Thyroid gland (tissue), 4 donors: ENCODE measurements at places on chromosomes 11 and 22. TPM values are rescaled to one million over a fixed set of nuclear protein-coding genes. Genes with fewer than 3 reads are reported as not detected.

Gene KDM4D
- 0.83 TPM for total RNA-seq

Gene SLC22A8
- not detected for total RNA-seq

GRCh38 chr11:77387701-77388100, 86.2 kb downstream of the PAK1 start:
- DNase-seq: no peak

DNA sequence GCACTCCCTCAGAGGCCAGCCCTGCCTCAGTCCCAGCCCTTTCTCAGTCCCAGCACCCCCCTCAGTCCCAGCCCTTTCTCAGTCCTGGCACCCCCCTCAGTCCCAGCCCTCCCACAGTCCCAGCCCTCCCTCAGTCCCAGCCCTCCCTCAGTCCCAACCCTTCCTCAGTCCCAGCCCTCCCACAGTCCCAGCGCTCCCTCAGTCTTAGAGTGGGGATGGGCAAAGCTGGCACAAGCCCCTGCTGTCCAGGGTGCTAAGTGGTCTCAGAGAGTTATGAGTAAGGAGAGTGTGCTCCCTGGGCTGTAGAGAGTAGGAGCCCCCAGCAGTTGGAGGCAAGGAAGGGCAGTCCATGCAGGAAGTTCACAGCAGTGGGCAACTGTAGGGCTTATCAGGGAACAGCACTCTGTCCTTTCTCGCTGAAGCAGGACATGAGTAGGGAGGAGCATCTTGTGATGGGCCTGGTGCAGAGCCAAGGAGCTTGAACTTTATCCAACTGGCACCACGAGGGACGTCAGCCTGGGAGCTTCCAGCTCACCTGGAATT, 51.4 kb upstream of the CRYBB3 start:
- DNase-seq: peak; percentile 93

GRCh38 chr11:68818181-68818580, 23.5 kb downstream of the CPT1A start:
- no peak for DNase-seq

DNA sequence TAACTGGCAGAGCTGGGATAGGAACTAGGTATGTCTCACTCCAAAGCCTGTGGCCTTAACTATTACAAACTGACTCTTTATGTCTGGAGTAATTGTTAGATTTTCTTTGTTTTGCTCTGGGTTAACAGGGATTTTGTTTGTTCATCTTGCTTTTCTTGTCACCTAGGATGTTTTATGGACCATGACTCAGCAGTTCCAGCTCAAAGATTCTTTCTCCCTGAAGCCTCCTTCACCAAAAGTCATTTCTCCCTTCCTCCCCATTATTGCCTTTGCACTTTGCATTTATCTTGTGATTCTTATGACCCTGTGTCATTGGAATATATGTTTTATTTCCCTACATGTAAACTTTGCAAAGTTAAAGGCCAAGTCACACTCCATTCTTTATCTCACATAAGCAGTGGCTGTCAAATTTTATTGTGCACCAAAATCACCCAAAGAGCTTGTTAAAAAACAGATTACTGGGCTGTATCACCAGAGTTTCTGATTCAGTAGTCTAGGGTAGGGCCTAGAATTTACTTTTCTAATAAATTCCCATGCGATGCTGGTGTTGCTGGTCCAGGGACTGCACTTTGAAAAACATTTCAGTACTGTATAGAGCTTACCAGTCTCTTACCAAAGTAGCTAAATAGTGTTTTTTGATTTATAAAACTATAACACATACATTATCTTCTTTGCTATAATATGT, 327.7 kb downstream of the DLG2 start:
- no peak for DNase-seq

Gene CCDC116
- 0.59 TPM for total RNA-seq

Gene ARHGAP8
- total RNA-seq: 44.3 TPM

- peak; percentile 29 for DNase-seq
Observed at GRCh38 chr11:9138612-9139579, 47.5 kb upstream of the SCUBE2 start.

Gene SLC1A2
- 1.2 TPM for total RNA-seq

DNA sequence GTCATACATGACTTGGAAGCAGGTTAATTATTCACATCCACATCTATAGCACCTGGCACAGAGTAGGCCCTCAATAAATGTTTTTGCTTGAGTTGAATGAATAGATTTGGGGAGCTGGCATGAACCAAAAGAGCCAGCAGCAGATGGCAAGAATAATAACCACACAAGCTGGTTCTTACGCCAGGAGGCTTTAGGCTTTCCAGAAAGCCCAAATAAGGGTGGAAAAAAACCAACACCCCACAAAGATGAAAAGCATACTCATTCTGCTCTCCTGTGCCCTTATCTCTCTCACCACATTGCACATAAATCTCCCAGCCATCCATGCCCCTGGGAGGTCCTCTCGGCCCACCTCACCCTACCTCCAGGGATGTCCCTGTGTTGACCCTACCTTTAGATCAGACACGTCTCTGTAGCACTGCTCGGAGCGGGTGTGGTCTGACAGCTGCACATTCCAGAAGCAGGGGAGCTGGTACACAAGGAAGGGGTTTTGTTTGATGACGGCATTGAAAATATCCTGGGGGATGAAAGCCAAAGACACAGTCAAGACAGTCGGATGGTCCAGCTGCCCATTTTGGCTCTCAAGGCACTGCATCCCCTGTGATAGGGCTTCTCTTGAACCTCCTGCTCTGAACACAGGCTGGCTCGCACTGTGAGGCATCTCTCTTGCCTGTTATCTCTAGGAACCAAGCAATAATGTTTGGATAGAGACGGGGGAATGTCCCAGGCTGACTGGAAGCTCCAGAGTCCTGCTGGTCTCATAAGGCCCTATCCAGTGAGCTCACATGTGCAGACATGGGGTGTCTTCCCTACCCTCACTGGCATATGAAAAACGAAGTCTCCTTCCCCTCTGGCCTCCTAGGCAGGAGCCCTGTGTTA, 323.6 kb upstream of the SYN3 start:
- no peak for DNase-seq

- DNase-seq: no peak
Observed at GRCh38 chr11:130513132-130513531, 64.7 kb downstream of the ADAMTS15 start.

- DNase-seq: no peak
Observed at GRCh38 chr11:38795027-38795426, 2197.0 kb upstream of the RAG2 start.

GRCh38 chr11:15757048-15757698, 599.2 kb downstream of the SOX6 start:
- no peak for DNase-seq

Gene PARVB
- total RNA-seq: 34.9 TPM

DNA sequence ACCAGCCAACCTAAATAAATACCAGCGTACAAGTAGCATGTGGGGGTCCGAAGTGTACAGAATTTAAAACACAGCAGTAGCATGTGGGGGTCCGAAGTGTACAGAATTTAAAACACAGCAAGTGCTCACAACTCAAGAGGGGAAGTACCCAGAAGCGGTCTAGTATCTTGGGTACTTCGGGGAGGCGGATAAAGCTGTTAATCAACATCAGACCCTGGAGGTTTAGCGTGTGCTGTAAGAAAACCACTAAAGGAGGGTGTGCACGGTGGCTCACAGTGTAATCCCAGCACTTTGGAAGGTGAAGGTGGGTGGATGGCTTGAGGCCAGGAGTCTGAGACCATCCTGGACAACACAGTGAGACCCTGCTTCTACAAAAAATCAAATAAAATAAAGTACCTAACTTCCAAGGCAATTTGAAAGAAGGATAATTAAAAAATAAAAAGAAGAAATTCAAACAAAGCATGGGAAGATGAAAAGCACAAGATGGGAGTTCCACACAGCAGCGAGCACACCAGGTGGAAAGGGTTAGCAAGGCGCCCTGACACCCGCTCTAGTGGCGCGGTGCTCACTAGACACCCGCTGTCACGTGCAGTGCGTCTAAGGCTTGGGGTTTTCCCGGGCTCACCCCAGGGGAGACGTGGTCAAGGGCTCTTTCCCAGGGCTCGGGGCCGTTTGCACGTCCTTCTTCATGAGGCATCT, 35.0 kb upstream of the MOB2 start:
- DNase-seq: no peak

DNA sequence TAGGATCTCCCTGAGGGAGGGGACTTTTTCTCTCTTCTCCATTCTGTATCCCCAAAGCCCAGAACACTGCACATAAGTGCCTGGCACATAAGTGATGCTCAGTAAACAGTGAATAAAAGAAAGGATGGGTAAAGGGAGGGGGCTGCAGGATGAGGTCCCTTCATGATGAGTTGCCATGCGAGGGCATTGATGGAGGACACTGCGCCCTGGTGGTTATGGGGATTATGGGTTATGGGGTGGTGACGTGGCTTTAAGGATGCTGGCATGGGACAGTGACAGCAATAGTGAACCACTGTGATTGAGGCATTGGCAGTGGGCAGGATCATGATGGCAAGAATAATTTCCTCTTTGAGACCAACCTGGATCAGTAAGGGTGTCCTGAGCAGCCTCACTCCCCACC, 43.9 kb upstream of the LRRC32 start:
- DNase-seq: no peak

- no peak for DNase-seq
Observed at GRCh38 chr11:134293119-134294113, 17.2 kb downstream of the GLB1L3 start.

Gene CCDC89
- 0.40 TPM for total RNA-seq

Gene NRIP3
- total RNA-seq: 0.56 TPM

- DNase-seq: peak; percentile 56
Observed at GRCh38 chr22:18035751-18036150, 11.4 kb upstream of the MICAL3 start.

Gene VEGFB
- total RNA-seq: 83.3 TPM

DNA sequence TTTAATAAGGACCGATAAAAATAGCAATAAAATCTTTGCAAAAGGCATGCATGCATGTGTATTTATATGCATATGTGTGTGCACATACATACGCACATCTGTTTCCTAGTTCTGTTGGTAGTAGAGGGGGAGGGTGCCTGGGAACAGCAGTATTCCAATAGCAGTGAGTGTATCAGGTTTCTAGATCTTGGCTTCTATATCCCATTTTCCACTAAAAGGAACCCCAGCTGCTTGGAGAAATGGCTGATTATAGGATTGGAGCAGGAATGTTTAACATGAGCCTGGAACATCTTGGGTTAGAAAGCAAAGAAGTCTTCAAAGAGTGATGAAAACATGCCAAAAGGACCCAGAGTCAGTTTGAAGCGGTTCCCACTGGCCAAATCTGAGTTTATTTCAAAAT, 21.0 kb downstream of the TNRC6B start:
- no peak for DNase-seq

- peak; percentile 42 for DNase-seq
Observed at GRCh38 chr22:27810609-27811151, 9.1 kb upstream of the MN1 start.

- no peak for DNase-seq
Observed at GRCh38 chr11:124276081-124276480, 19.9 kb downstream of the OR8G5 start.

Gene KIF18A
- total RNA-seq: 4.6 TPM

Gene SCGB1C1
- not detected for total RNA-seq

DNA sequence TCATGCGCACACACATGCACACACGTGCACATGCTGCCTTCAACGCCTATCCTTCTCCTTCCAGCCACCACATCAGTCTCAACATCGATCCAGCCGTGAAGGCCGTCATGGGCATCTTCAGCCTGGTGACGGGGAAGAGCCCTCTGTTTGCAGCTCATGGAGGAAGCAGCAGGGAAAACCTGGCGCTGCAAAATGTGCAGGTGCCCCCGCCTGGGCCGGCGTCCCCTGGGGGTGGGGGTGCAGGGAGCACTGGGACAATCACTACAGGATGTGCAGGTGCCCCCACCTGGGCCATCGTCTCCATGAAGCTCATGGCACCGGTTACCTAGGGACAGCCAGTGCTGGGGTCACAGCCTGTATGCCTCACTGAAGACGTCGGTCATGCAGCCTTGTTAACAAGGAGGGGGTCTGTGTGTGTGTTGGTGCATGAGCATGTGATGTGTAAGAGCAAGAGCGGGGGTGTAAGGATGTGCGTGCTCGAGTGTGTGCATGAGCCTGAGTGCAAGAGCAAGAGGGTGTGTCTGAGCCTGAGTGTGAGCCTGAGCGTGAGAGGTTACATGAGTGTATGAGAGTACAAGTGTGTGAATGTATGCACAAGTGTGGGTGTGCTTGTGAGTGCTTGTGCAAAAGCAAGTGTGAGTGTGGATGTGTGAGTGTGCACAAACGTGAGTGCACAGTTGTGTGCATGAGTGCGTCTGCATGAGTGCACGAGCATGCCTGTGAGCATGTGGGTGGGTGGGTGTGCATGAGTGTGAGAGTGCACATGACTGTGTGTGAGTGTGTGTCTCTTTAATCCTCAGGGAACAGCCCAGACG, 31.5 kb downstream of the NADSYN1 start:
- DNase-seq: no peak

- DNase-seq: peak; percentile 67
Observed at GRCh38 chr22:27804470-27805297, 3.1 kb upstream of the MN1 start.

- no peak for DNase-seq
Observed at GRCh38 chr11:9344061-9344680, 29.8 kb upstream of the TMEM41B start.

DNA sequence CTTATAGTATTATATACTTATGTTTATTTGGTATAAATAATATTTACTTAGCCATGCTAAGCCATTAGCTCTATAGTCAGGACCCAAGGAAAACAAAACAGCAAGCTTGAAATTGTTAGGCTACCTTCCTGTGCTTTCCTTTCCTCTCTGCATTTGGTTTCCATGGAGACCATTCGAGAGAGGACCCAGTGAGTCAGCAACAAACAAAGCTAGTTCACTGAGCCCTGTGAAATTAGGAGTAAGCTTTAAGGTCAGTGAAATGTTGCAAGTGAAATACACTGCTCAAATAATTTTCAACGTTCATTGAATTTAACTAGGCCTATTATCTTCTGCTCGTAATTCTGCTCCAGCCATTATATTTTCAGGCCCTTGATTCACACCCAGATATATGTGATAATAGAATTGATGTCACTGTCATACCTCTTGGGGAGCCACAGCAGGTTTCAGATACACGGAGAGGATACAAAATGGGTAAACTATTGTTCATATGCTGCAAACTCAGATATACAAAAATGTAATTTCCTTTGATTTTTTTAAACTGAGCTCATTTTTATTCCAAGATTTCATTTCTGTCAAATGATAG, 9.1 kb upstream of the OR10D3 start:
- peak; percentile 47 for DNase-seq

GRCh38 chr11:69911310-69912160, 92.3 kb upstream of the FGF3 start:
- DNase-seq: peak; percentile 69

DNA sequence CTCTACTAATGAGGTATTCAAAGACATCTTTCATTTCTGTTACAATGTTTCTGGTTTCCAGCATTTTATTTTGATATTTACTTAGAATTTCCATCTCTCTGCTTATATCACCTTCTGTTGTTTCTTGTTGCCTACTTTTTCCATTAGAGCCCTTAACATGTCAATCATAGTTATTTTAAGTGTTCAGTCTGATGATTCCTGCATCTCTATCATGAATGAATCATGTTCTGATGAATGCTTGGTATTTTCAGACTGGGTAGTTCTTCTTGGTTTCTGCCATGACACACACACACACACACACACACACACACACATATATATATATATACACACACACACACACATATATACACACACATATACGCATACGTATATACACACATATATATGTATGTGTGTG, 486.4 kb upstream of the ISX start:
- DNase-seq: no peak

- no peak for DNase-seq
Observed at GRCh38 chr22:24207264-24208011, 26.2 kb downstream of the SUSD2 start.
